ENCODE measurements at places on chromosomes 11 and 22.

GRCh38 chr11:43282607-43283440, 29.0 kb upstream of the API5 start:
- DNase-seq = peak; percentile 19

DNA sequence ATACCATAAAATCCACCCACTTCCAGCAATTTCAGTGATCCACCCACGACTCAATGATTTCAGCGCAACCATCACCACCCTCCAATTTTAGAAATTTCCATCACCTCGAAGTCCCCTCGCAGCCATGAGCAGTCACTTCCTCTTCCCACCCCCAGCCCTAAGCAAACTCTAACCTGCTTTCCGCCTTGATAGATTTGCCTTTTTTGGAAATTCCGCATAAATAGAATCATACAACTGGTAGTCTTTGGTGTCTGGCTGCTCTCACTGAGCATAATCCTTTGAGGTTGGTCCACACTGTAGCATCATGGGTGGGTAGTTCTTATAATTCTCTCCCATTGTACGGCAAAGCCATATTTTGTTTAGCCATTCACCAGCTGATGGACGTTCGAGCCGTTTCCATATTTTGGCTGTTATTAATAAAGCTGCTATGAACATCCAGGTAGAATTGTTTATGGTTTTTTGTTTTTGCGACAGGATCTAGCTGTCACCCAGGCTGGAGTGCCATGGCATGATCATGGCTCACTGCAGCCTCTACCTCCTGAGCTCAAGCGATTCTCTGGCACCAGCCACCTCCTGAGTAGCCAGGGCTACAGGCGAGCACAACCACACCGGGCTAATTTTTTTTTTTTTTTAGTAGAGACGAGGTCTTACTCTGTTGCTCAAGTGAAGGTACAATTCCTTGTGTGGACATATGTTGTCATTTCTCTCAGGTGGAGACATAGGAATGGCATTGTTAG, 16.0 kb downstream of the PIM3 start:
- no peak for DNase-seq

DNA sequence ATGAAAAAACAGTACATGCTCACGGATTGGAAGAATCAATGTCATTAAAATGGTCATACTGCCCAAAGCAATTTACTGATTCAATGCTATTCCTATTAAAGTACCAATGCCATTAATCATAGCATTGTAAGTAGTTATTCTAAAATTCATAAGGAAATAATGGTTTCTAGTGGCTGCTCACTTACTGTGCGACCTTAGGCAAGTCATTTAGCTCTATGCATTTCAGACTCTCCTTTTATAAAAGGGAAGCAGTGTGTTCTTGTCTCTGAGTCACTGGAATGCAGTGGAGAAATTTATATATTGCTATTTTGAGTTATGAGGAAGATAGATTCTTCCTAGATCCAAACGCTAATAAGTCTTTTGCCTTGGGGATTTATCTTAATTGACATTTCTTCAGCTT, 174.8 kb downstream of the KCNA4 start:
- DNase-seq = no peak

- no peak for DNase-seq
These were observed 2354.7 kb upstream of the RAG2 start for GRCh38 chr11:38952698-38953097.

- DNase-seq = no peak
These were observed 36.0 kb upstream of the LDLRAD3 start for GRCh38 chr11:35907648-35908431.

GRCh38 chr11:75716659-75717058, 979 bp upstream of the MOGAT2 start:
- no peak for DNase-seq

DNA sequence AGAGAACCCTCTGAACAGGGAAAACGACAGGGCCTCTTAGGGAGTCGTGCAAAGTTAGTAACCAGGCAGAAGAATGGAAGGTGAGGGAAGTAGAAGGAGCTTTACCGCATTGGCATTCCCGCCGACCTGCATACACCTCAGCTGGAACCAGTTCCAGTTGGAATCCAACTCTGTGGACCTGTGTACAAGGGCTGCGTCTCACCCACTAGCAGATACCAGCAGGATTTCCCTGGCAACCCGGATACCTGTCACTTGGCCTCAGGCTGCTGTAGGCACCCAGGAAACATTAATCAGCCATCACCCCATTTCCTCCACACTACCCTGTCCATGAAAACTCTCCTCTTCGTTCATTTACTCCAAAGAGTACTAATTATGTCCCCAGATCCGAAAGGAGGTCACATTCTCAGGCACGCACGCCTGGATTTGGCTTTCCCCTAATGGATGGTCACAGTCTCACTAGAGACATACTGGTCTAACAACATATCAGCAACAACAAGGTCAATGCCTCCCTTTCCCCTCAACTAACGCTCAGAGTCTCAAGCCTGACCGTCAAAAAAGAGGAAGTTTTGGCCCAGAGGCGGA, 842 bp downstream of the ARFGAP2 start:
- no peak for DNase-seq

- no peak for DNase-seq
These were observed 94.3 kb upstream of the PHOX2A start for GRCh38 chr11:72338266-72338665.

DNA sequence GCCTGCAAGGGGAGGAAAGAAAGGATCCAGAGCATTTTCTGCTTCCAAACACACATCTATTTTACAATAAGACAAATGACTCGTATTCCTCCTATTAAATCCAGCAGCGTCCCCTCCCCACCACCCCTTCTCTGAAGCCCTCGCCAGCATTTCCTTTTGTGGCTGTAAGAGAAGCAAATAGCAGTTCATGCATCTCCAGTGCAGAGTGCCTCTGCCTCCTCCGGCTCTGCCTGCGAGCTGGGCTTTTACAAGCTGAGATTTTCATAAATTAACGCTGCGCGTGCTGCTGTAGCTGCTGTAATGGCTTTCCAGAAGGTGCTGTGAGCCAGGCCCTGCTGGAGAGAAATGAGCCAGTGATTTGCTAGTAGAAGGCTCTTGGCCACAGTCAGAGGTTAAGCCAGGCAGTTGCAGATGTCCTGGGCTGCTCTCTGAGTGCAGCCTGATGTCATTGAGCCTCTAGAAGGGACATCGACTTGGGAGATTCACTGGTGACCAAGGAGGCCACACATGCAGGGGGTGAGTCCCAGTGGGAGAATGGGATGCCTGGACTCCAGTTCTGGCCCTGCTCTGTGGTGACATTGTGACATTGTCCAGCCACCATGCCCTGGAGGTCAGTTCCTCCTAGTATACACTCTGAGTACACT, 134.5 kb upstream of the NAV2 start:
- DNase-seq = no peak

DNA sequence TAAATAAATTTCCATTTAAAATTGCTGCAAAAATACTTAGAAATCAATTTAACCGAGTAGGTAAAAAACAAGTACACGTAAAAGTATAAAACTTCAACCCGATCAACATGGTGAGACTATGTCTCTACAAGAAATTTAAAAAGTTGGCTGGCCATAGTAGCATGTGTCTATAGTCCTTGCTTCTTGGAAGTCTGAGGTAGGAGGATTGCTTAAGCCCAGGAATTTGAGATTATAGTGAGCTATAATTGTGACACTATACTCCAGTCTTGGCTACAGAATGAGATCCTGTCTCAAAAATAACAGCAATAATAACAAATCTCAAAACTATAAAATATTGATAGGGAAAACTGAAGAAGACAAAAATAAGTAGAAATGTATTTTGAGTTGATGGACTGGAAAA, 11.1 kb downstream of the CASP4 start:
- DNase-seq = no peak

DNA sequence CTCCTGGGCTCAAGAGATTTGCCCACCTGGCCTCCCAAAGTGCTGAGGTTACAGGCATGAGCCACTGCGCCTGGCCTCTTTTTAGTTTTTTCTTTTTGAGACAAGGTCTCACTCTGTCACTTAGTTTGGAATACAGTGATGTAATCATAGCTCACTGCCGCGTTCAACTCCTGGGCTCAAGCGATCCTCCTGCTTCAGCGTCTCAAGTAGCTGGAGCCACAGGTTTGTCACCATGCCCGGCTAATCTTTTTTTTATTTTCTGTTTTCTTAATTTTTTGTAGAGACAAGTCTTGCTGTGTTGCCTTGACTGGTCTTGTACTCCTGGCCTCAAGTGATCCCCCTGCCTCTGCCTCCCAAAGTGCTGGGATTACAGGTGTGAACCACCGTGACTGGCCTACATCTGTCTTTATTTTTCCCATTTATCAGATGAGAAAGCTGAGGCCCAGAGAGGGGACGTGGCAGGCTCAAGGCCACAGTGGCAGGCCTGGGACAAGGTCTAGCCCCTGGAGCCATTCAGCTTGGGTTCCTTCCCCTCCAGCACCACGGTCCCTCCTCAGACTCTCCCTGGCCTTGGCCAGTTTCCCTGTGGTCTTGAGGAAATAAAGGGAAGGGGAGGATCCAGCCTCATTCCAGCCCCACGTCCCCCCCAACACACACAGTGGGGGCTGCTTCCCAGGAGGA, 2.8 kb upstream of the KDELR3 start:
- DNase-seq = no peak

- no peak for DNase-seq
These were observed 59.9 kb downstream of the SLC1A2 start for GRCh38 chr11:35359321-35360054.

- no peak for DNase-seq
These were observed 84.6 kb downstream of the C22orf31 start for GRCh38 chr22:28977060-28977459.

GRCh38 chr11:45092901-45093760, 53.3 kb upstream of the PRDM11 start:
- DNase-seq = no peak

GRCh38 chr22:43689356-43689755, 122.7 kb downstream of the EFCAB6 start:
- DNase-seq = no peak

GRCh38 chr11:30908272-30908671, 322.1 kb upstream of the MPPED2 start:
- no peak for DNase-seq

DNA sequence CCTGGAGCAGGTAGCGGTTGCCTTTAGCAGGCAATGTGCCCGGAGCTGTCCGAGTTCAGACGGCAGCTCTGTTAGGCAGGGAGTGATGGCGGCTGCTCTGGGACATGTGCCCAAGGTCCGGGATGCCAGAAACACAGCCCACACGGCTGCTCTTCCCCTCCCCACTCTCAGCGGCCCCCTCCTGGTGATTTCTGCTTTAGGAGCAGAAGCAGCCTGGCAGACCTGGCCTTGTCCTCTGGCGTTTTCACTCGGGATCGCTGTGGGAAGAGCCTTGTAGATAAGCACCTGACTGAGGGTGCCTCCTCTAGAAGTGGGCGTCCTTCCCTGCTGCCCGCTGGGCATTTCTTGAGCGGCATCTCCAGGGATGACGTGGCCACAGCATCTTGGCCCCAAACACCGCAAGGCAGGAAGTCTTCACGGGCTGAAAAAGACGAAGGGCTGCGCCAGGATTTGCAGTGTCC, 392.2 kb downstream of the TBC1D22A start:
- DNase-seq = no peak

GRCh38 chr11:96179905-96180304, 163.1 kb downstream of the MAML2 start:
- DNase-seq = no peak

DNA sequence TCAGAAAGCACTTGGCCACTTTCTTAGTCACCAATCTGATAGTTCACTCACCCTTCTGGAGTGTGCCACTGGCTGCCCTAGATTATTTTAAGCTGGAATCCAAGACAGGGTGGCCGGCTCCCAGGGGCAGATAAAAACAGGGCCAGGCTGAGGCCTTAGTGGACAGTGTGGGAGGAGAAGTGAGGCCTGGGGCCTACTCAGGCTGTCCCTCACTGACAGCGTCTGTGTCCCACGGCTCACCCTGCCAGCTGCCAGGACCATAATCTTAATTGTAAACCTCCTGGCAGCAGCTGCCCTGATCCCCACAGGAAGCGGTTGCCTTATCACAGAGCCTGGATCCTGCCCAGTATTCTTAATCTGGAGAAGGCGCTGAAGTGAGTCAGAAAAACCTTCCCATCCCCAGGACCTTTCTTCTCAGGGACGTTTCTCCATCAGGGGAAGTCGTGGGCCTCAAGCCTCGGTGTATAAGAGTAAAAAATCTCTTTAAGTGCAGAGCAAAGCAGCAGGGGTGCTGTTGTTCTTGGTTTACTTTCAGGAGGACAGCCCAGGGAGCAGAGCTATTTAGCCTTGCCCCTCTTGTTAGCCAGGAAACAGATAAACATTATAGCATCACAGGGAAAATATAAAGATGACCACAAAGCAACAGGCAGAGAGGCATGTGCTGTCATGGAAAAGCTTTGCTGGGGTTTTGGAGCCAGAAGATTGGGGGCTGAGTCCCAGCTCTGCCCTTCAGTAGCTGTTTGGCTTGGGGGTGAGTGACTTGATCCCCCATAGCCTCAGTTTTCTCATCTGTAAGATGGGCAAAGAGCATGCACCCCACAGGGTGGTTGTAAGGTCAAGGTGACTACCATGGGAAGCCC, 39.6 kb downstream of the TSPAN18 start:
- no peak for DNase-seq

- DNase-seq = no peak
These were observed 58.3 kb downstream of the CDKN1C start for GRCh38 chr11:2827256-2827655.

DNA sequence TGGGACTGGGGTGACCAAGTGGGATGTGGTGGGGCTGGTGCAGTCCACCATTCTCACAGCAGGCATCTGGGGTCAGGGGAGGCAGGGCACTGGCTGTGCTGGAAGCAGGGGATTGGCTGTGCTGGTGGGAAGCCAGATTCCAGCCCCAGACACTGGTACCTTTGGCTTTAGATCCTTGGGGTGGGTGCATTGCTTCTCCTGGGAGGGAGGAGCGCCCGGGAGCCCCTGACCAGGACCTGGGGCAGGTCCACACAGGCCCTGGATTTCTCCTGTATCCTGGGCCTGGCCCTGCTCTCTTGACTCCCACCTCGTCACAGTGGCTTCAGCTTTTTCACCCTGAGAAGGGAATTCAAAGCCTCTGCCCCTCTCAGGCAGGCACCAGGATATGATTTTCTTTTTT, 38.5 kb downstream of the ST3GAL4 start:
- DNase-seq = no peak

DNA sequence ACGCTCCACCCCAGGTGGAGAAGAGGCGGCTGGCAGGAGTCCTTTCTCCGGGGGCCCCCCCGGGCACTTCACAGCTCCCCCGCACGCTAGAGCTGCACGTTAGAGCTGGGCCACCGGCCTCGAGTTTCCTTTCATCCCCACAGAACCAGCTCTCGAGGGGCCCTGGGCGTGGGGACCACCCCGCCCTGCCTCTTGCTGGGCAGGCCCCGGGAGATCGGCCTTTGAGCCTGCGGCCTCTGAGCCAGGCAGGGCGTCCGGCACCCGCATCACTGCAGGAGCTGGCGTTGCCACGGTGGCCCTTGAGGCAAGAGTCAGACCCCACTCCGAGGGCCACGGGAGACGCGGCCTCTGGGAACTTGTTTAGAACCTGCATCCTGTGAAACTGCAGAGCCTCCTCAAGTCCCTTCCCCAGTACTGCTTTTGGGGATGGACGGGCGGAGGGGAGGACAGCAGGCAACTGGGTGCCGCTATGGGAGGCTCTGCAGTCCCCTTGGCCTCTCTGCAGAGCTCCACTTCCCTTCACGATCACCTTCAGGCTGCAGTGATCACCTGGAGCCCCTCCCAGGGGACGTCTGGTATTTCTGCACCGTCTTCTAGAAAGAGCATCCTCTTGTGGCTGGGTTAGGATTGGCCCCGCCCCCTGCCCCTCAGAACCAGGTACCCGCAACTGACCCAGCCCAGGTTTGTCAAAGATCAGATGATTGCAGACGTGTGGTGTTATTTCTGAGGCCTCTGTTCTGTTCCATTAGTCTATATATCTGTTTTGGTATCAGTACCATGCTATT, 13.9 kb upstream of the GAL start:
- DNase-seq = no peak
